A172 (cell line): ENCODE measurements at places on chromosomes 7 and 10. TPM values are rescaled to one million over a fixed set of nuclear protein-coding genes. Genes with fewer than 3 reads are reported as not detected.

GRCh38 chr7:10855583-10855982 is 118.1 kb upstream of the PHF14 start:
- no peak for DNase-seq

DNA sequence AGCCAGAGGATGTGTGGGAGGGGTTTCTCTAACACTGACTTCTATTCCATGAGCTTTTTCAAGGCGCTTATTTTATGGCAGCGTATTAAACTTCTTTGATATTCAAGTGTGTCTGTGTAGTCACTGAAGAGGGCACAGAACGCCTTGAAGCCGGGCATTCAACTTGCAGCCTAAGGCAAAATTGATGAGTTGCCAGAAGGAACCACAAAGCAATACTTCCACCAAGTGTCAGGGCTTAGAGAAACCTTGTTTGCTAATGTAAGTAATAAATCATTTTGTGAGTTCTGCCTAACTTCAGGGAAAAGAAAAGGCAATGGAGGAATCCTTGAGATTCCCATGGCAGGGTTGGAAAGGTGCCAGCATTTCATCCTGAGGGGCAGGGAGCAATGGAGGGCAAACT is 163.8 kb downstream of the LCOR start:
- DNase-seq: peak; percentile 71

DNA sequence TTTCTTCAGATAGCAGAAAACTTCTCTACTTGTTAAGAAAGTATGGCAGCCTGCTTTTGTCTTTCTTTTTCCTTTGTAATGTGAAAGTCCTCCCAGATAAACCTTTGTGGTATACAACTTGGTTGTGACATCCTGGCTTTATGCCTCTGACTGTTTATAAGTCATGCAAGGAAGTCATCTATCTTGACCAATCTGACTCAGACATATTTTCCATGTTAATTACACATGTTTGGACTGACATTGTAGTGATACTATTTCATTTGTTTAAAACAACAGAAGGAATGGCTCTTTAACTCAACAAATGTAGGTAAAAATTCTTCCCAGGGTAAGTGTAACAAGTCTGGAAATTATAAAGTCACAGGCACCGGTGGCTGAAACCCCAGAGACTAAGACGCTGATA is 341.6 kb upstream of the MEOX2 start:
- DNase-seq: peak; percentile 83

DNA sequence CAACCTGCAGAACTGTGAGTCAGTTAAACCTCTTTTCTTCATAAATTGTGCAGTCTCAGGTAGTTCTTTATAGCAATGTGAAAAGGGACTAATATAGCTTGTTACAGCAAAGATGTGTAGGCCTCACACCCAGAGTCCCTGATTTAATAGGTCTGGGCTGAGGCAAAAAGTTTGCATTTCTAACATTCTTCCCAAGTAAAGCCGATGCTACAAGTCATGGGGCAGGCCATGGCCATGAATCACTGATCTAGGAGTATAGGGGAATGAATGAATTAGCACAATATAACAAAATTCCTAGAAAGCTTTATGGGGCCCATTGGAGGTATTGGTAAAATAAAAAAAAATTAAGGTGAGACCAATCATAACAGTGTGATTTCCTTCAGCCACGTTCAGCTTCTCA is 11.5 kb upstream of the AASS start:
- DNase-seq: no peak

DNA sequence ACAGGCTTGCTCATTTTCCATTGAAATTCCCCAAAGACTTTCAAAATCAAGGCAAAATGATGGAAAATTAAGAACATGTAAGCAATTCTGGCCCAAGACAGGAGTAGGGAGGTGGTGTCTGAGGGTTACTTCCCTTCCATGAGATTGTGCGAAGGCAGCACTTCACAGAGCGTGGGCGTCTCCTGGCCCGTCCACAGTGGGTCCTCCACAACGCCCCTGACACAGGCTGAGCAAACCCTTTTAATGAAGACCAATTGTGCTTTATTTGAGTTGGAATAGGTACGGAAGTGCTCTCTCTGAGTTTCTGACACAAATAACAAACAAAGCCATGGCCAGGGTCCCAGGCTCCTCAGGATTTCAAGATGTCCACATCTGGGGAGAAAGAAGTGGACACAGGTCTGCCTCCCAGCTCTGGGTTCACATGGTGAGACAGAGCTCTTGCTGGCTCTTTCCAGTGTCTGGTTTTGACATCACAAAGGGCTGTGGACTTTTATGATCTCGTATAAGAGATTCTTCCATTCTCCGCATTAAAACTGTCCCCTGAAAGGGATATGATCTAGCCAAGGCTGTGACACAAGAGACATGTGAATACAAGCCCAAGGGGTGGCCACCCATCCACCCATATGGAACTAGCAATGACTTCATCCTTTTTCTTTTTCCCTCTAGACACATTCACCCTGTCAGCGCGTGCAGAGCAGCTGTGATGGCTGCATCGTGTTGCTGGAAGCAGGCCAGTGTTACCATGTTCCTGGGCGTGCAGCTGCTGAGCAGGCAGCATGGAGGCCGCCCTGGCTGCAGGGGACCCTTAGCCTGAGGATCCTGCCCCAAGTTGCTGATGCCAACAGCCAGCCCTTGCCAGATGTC is 145.6 kb downstream of the ADAM12 start:
- DNase-seq: no peak

GRCh38 chr7:72275382-72276070 is 136.6 kb downstream of the CALN1 start:
- DNase-seq: no peak

GRCh38 chr10:78550090-78550489 is 516.4 kb downstream of the RPS24 start:
- no peak for DNase-seq

DNA sequence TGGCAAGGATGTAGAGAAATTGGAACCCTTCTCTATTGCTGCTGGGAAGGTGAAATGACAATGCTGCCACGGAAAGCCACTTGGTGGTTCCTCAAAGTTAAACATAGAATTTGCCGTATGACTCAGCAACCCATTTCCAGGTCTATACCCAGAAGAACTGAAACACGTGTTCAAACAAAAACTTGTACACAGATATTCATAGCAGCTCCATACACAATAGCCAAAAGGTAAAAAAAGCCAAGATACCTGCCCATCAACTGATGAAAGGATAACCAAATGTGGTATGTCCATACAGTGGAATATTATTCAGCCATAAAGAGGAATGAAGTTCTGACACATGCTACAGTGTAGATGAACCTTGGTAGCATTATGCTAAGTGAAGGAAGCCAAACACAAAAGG is 39.1 kb downstream of the LHPP start:
- no peak for DNase-seq

GRCh38 chr7:28957751-28958234 is 337 bp downstream of the TRIL start:
- no peak for DNase-seq

Gene PIP
- total RNA-seq: not detected in 2 replicates

Gene STEAP1B
- total RNA-seq: not detected in 2 replicates

- no peak for DNase-seq
Measured at GRCh38 chr7:138449580-138449979, 10.5 kb upstream of the TRIM24 start.

- DNase-seq: peak; percentile 69
Measured at GRCh38 chr10:33164060-33164709, 170.3 kb downstream of the NRP1 start.

- no peak for DNase-seq
Measured at GRCh38 chr10:4658777-4659176, 167.2 kb upstream of the AKR1E2 start.

- no peak for DNase-seq
Measured at GRCh38 chr7:28168393-28169158, 12.0 kb downstream of the JAZF1 start.

Gene ENTPD1
- total RNA-seq: 1.9 and 2.5 TPM in 2 replicates

GRCh38 chr10:61779950-61780659 is 117.4 kb downstream of the CABCOCO1 start:
- peak; percentile 88 for DNase-seq

- DNase-seq: no peak
Measured at GRCh38 chr7:38905056-38905759, 3.8 kb downstream of the VPS41 start.

DNA sequence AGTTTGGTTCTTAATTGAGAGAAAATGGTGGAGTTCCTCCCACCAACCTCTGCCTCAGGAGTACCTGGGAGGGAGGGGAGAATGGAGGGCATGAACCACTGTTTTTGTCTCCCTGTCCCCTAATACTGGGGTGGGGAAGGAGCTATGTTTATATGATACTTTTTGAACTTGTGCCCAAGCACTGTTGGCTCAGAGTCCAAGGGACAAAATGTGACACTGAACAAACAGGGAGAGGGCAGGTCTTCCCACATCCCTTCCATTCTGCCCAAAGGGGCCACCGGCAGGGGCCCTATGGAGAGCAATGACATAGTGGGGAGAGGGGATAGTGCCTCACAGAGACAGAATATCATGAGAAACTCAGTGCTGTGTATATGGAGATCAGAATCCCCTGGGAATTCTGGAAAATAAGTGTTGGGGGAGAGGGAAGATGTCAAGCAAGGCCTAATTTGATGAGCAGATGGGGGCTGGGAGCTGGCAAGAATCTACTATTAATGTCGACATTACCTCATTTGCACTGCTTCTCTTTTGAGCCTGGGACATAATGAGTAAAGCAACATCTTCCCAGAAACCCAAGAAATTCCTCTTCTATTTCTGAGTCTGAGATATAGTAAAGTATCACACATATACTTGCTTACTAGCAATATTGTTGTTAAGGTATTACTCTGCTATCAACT is 180.6 kb downstream of the CYP26A1 start:
- DNase-seq: no peak

Gene MYOZ1
- 1.1 TPM in 1 of 2 replicates, not detected in the other for total RNA-seq

Gene CYP2C19
- not detected in 2 replicates for total RNA-seq

DNA sequence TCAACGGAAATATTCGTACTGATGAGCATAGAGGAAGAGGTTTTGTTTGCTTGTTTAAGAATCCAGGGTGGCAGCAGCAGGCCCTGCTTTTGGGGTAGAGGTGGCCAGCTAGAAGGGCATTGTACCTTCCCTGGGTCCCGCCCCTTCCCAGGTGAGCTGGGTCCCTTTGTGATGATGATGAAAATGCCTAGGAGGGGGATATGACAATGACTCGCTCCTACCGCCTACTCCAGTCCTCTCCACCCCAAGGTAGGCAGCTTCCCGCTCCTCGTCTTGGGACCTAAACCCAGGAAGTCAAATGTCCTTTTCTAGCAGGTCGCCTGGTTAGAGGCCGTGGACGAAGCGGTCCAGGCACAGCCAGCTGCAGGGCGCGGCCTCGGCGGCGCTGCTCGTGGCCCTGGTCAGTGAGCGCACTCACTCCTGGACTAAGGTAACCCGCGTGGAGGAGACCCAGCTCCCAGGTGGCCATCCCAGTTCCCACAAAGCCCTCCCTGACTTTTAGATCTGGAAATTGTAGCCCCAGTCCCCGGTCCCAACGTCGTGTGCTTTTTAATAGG is 141.4 kb downstream of the LSMEM1 start:
- DNase-seq: no peak

Gene HOGA1
- total RNA-seq: 6.3 and 7.7 TPM in 2 replicates

GRCh38 chr10:110643653-110644597 is at the start of gene RBM20:
RBM20 (plus strand) TSS chr10:110644336; CDS start chr10:110644455, 119 bp downstream.
- peak; percentile 24 for DNase-seq

- no peak for DNase-seq
Measured at GRCh38 chr10:83909001-83909400, 230.3 kb upstream of the GHITM start.

Gene PTN
- total RNA-seq: 11.9 and 12.5 TPM in 2 replicates

Gene PSMA2
- 430 and 440 TPM in 2 replicates for total RNA-seq

Gene IDI2
- total RNA-seq: not detected in 2 replicates

DNA sequence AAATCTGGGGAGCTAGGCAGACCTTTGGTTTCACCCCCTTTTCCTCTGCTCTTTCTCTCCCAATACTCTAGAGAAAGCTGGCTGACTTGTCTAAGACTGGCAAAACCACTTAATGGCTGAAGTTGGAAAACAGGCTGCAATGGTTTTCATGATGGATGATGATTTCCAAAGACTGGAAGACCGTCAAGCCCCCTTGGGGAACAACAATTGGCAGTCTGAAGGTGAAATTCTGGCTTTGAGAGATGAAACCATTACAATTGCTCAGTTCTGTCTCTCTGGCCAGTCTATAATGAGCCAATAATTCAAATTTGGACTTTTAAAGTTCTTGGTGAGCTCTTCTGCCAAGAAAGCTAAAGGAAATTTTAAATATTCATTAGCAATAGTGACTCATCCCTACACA is 680.5 kb downstream of the PARD3 start:
- DNase-seq: no peak

DNA sequence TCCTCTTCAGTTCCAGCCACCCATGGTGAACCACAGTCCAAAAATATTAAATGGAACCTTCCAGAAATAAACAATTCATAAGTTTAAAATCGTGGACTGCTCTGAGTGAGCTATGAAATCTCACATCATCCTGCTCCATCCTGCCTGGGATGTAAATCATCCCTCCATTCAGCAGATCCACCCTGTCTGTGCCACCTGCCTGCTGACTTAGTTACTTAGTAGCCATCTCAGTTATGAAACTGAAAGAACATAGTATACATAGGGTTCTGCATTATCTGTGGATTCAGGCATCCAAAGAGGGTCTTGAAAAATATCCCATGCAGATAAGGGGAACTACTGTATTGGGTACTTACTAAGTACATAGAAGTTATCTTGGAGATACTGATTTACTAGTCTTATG is 89.0 kb downstream of the ST8SIA6 start:
- no peak for DNase-seq

Gene GPER1
- total RNA-seq: 7.3 and 12.1 TPM in 2 replicates

DNA sequence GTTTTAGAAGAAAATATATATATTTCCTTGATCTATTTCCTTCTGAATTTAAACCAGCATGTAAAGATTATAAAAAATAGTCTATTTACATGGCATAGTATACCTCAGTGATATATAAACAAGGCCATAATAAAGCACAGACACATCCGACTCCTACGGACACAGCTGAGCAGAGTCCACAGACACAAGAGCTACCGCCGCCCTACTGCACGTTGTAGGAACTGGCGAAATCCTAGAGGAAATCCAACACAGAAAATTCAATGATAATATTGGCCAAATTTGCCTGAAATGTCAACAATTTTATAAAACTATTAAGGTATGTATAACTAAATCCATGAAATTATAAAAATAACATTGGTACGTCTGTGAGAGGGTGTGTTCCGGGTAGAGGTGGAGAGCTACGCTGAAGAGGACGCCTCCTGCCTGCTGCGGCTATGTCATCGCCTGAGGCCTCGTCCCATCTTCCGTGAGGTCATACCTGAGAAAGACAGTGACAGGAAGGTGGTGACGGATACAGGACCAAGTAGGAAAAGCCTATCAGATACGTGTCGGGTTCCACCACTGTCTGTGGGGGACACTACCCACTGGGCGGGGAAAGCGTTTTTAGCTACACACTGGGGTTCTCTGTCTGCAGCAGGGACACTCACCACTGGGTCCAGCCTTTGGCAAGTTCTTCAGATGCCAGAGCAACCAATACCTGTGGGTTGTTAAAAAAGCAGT is 29.3 kb upstream of the NCAPG2 start:
- no peak for DNase-seq

- DNase-seq: no peak
Measured at GRCh38 chr10:108427146-108427545, 1262.6 kb upstream of the SORCS1 start.
